ENCODE measurements at places on chromosomes 12 and 14.

- DNase-seq, result peak; percentile 16
These were observed 711 bp downstream of the SBNO1 start for GRCh38 chr12:123363740-123364531.

GRCh38 chr14:55864890-55865655, 253.1 kb upstream of the PELI2 start:
- no peak for DNase-seq

DNA sequence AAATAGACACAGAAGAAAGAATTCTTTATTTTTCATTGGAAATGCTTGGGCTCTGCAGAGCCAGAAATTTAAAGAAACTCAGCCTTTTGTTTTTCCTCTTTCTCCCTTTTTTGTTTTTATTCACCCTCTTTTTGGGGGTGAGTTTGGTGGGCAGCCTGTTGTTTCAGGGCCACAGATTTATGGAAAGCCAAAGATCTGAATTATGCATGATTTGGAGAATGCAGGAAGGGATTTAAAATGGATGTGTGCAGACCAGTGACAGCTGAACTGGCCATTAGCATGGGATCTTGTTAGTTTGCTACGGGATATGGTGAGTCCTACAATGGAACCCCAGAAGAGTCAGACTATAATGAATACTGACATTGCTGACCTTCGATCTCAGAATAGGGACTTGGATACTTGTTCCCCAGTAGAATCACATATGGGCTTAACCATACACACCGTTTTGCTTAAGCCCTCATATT, 7.7 kb upstream of the ATXN2 start:
- no peak for DNase-seq

GRCh38 chr12:72295744-72296143, 23.6 kb downstream of the TRHDE start:
- DNase-seq, result no peak

- DNase-seq, result no peak
These were observed 24.4 kb upstream of the CRACR2A start for GRCh38 chr12:3777206-3777809.

DNA sequence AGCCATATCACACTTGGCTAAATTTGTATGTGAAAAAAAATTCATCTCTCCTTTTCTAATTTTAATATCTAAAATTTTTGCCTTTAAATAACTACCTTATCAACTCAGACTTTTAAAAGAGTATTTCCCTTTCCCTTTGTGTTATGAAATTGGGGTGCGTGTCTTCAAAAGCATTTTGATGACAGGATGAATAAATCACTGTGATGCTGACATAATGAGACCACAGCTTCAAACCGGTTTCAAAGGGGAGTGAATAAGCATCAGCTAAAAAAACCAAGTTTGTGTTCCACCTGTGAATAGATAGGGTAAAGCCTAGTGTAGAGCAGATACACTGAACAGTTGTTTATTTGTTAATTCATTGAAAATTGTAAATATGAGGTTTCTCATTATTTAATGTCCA, 85.0 kb downstream of the LGR5 start:
- DNase-seq, result no peak

DNA sequence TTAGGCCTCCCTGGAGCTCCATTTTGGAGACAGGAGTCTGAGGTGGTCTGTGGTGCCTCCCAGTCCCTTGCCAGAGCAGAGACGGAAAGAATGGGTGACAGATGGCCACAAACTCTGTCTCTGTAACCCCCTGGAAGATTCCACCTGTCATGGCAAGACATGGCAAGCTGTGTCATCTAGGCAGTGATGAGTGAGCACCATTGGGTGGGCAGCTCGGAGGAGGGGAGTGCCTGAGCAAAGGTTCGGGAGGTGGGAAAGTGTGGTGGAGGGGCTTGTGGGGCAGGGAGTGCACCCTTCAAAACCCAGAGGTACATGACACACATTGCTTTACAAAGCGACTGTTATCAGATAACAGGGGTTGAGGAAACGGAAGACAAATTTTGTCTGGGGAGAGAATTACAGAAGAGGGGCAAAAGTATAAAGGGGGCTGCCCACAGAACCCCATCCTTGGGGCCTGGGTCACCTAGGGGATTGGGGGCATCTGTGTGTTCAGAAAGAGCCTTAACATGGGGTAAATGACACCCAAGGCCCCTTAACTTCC, 3.5 kb downstream of the RIN3 start:
- DNase-seq, result peak; percentile 7

GRCh38 chr12:109879351-109880042, 844 bp downstream of the GLTP start:
- DNase-seq, result no peak

DNA sequence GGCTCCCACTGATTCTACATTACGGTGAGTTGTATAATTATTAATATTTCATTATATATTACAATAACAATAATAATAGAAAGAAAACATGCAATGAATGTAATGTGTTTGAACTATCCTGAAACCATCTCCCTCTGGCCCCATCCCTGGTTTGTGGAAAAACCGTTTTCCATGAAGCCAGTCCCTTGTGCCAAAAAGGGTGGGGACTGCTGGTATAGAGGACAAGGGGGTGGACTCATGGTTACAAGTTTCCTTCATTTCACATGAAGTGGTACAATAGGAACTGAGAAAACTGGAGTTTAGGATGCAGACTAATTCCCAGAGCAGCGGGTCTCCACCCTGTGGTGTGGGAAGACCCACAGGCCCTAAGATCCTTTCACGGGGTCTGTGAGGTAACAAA, 3.0 kb upstream of the C1RL start:
- DNase-seq, result no peak

- DNase-seq, result no peak
These were observed 610 bp upstream of the KMT2D start for GRCh38 chr12:49061157-49061650.

GRCh38 chr12:22702690-22703089, 77.7 kb downstream of the ETNK1 start:
- no peak for DNase-seq

GRCh38 chr14:92898566-92899131, 24.3 kb upstream of the CHGA start:
- DNase-seq, result no peak

DNA sequence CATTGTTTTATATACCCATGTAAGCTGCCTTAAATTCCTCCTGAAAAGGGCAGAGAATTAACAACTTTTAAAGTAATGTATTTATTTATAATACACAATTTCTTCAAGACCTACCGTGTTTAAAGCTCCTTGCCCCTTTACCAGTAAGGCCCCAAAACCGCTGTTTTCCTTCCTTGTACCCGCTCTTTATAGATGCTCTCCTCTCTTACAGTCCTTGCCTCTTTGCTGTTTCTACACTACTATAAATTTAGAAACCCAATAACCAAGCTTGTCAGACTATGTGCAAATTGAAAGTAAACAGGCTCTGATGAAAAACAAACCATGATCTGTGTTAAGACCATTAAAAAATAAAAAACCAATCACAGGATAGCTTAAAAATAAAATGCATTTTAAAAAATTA, 3.9 kb downstream of the MPHOSPH9 start:
- DNase-seq, result no peak

DNA sequence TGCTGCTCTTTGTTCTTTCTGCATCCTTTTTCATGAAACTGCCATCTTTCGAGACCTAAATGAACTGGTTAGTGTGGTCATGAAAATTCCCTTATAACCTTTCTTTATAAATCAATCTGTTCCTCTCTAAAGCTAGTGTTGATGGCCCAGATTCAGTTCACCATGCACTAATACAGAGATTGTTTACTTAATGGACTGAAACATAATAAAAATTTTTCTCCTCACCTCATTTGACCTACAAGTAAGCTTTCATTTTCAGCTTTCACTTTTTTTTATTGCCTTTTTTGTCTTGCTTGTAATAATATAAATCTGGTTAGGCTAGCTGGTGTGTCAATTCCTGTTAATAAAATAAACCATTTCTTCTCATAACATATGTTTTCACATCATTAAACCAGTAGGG, 183.8 kb downstream of the CCDC59 start:
- DNase-seq, result no peak

DNA sequence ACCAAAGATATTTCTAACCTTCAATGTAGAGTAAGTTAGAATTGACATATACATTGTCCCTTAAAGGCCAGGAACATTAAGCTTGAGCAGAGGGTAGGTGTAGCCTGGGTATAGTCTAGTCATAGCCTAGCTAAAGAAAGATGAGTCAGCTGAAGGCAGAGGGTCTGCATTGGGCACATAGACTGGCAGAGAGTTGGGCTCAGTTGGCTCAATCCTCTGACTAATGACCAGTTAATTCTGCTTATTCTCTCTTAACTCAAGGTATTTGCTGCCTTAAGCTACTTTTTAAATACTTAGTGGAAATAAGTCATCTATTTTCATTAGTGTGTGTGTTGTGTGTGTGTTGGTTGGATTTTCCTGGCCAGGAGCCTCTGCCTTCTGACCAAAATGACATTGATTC, 467.1 kb downstream of the RAD51B start:
- DNase-seq, result no peak

DNA sequence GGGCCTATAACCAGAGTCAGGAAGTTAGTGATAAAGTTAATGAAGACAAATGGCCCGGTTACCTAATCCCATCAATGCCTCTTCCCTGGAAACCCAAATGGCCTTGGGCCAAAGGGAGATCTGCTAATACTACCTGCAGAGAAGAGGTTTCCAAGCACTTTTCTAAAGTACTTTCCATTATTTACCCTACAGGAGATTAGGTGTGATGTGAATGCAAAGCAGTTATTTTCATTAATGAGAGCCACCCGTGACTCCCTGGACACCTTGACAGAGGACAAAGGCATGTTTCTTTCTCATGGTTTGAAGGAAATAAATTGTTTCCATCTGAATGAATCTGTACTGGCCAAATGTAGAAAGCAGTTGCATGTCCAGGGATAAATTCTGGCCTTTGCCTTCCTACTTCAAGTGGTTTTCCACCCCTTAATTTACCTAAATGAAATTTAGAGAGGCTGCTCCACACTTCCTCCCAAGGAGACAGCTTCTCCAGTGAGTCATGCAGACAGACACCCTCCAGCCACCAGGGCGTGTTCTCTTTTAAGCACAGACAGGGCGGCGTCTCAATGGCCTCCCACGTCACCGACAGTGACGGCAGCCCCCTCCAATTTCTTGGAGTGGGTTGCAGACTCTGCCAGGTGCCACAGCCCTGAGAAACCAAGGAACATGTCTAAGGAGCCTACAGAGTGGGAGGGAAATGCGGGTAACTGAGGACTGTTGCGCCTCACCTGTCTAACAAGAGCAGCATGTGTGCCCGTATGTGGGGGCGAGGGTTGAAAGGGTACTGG, 43.9 kb upstream of the GNPNAT1 start:
- no peak for DNase-seq

- no peak for DNase-seq
These were observed 227.7 kb upstream of the DDHD1 start for GRCh38 chr14:53380867-53381225.

DNA sequence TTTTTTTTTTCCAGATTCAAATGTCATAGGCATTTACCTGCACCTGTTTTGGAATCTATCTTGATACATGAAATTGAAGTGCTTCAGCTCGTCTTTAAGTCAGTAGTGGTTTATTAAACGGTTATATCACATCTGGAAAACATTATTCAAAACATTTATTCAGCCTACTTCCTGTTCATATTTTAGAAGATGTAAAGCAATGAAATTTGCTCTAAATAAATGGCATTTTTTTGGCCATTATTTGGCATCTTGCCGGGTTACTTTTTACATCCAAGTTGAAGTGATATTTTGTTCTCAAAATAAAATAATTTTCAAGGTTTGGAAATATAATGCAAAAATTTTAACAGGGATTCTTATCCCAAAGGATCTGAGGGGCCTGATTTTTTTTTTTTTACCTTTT, 103.1 kb downstream of the EML1 start:
- DNase-seq, result no peak

DNA sequence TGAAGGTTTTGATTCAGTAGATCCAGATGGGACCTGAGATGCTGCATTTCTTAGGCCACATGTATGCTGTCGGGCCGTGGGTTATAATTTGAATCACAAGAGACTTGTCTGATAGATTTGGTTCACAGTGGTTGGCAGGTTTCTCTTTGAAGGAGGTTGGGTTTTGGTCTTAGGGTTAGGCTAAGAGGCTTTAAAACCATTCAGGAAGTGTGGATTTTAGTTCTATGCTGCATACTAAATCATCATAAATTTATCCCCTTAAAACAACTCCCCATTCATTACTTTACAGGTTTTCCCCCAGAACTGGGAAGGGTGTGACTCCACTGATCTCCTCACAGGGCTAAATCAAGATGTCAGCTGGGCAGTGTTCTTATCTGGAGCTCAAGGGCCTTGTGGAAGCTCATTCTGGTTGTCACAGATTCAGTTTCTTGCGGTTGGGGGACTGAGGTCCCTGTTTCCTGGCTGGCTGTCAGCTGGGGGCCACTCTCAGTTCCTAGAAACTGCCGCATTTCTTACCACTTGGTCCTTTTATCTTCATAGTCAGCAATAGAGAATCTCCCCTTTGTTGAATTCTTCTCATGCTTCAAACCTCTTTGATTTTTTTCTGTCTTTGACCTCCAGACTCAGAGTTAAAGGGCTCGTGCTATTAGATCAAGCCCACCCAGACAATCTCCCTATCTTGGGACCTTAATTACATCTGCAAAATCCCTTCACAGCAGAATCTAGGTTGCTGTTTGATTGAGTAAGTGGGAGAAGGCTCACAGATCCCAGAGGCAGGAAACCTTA, 20.6 kb upstream of the PCNX1 start:
- DNase-seq, result no peak

DNA sequence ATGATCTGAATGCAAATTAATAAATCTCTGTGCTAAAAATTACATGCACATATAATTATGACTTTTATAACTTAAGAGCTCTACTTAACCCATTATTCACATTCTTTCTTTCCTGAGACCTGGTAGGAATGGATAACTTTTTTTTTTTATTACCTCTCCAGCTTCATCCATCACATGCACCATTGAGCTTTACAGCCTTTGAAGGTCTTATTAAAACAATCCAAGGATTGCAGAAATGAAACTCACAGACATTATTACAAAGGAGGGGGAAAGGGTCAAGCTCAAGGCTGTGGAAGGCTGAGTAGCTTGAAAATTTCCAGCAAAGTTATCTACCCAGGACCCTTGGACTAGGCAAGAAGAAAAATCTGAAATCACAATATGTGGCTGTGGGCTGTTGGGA, 202.5 kb upstream of the GRIP1 start:
- no peak for DNase-seq

DNA sequence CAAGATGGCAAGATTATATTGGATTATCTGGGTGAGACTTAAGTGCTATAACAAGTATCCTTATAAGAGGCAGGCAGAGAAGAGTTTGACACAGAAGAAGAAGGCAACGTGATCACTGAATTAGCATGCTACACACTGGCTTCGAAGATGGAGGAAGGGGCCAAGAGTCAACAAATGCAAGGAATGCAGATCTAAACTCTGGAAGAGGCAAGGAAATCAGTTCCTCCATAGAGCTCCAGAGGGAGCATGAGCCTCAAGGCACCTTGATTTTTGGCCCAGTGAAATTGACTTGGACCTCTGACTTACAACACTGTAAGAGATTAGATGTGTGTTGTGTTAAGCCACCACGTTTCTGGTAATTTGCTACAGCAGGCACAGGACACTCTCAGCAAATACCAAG, 536.4 kb upstream of the SEL1L start:
- DNase-seq, result no peak

All from activated T-cell treated with anti-CD3 and anti-CD28 coated beads for 24 hours (primary cell).